ELR (cell line): ENCODE measurements at places on chromosomes 5 and 9.
A peak's percentile ranks its signal among the peaks of the same experiment; 100 is the strongest.

- no peak for DNase-seq
Observed at GRCh38 chr9:134054891-134055811, 12.7 kb downstream of the BRD3 start.

GRCh38 chr5:99032234-99033013 is 103.6 kb upstream of the CHD1 start:
- peak; percentile 81 for DNase-seq

- peak; percentile 75 for DNase-seq
Observed at GRCh38 chr9:121281614-121282276, 13.8 kb downstream of the GSN start.

GRCh38 chr9:16514131-16514530 is 356.3 kb downstream of the BNC2 start:
- no peak for DNase-seq

DNA sequence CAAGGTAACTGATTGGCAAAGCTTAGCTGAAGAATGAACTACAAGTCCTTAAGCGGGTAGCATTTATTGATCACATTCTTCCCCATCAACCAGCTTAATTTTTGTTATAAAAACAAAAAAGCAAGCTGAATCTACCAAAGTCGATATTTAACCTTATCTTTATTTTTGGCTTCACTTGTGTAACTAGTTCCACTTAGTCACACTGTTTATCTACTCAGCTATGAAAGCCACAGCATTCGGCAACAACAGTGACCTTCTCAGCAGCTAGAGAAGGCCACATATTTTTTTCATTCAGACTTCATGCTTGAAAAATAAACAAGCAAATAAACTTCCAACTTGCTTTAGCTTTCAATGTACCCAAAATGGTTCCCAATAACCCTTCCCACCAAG is 69.4 kb downstream of the KLHL3 start:
- DNase-seq = no peak

DNA sequence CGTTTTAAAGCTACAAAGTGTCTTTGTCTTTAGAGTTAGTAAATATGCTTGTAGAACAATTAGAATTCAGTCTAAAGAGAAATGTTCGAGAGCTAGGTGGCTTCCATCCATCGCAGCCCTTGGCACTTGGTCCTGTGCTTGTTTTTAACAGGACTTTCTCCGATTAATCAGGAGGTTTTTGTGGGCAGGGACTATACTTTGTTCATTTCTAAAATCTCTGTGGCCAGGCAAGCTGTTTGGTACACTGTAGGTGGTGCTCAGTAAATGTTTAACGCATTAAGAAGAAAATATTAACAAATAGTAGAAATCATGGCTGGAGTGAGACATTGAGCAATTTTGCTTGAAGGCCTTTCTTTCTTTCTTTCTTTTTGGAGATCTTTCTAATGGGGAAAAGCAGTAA is 20.8 kb downstream of the AGXT2 start:
- DNase-seq = no peak

DNA sequence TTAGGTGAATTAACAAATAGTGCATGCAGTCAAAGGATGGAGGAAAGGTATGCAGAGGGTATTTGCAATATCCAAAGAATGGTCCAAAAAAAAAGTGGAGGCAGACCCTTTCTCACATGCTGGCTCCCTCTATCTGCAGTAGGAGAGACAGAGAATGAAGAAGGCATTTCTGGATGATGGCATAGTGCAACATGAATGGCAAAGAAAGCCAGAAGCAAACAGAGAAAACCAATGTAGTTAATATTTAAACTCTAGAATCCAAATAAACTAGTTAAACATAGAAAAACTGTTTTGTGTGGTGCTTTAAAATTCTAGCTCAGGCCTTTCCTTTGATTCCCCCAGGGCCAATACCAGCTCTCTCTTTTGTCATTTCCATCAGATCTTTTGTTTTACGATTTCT is 403.1 kb upstream of the WWC1 start:
- no peak for DNase-seq

GRCh38 chr5:13439430-13439829 is 505.1 kb downstream of the DNAH5 start:
- no peak for DNase-seq

DNA sequence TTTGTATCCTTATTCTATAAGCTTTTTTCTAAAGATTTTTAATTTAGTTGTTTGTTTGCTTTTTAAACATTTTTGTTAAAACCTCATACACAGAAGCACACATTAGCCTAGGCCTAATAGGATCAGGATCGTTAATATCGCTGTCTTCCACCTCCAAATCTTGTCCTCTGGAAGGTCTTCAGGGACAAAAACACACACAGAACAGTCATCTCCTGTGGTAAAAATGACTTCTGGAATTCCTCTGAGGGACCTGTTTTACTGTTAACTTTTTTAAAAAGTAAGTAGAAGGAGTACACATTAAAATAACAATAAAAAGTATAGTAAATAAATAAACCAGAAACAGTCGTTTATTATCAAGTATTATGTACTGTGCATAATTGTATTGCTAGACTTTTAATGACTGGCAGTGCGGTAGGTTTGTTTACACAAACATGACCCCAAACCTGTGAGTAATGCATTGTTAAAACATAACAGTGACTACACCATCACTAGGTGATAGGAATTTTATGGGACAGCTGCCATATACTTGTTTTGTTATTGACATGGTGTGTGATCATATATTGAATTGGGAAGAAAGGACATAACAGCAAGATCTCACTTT is 109.6 kb downstream of the ZCCHC7 start:
- peak; percentile 88 for DNase-seq

- DNase-seq = no peak
Observed at GRCh38 chr5:178221282-178221681, 11.3 kb downstream of the PHYKPL start.

DNA sequence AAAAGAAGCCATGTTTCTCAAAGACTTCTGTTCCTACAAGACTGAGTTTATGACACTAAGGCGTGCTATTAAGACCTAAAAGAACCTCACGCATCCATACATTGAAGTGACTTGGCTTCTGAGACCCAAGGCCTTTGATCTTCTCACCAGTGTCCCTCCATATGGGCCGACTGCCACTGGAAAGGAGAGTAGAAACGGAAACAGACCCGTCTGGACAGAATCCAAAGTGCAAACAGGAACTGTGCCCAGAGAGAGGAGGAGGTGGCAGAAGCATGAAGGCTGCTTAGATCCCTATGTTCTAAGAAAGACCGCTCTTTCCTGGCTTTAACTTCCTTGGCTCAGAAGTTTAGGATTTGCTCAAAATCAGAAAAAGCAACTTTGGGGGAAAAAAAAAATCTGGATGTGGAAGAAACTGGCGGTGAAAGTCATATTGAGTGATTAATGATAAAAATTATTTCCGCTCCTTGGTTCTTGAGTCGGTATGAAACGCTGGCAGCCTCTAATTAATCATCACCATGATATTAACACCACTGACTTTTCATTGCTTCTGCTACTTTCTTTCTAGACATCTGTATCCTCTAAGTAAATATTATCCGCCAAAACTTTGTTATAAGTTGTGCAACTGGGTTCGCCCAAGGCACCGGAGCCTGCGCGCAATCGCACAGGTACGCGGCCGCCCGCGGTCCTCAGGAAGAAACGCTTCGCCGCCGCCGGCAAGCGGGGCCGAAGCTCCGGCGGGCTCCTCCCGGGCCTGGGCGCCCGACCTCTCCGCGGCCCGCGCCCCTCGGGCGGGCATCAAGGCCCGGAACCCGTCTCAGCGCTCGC is 726 bp downstream of the DAP start:
- peak; percentile 73 for DNase-seq

GRCh38 chr9:134551644-134552348 is 89.8 kb upstream of the COL5A1 start:
- DNase-seq = peak; percentile 94

GRCh38 chr5:143896966-143897365 is 85.0 kb downstream of the HMHB1 start:
- peak; percentile 52 for DNase-seq

DNA sequence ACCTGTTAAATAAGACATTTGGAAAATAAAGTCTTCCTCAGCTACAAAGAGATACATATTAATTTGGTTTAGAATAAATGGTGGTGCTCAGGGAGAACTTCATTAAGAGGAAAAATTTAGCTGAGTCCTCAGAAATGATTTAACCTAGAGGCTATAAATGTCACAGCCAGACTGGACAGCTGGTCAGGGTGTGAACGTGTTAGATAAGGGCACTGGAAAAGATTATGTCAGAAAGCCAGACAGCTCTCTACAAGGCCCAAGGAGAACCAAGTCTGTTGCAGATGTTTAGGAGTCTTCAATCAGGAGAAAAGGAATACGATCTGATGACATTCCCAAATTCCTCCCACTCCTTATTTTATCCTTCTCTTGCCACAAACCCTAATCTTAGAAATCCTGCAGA is 265.2 kb downstream of the MAT2B start:
- no peak for DNase-seq

- DNase-seq = peak; percentile 62
Observed at GRCh38 chr5:127076315-127077129, 3.2 kb upstream of the C5orf63 start.

- DNase-seq = peak; percentile 57
Observed at GRCh38 chr9:116008278-116008677, 145.3 kb upstream of the PAPPA start.

GRCh38 chr9:8783941-8784340 is 984.4 kb upstream of the DMAC1 start:
- DNase-seq = no peak

- DNase-seq = no peak
Observed at GRCh38 chr9:137697193-137697592, 78.4 kb downstream of the EHMT1 start.
